AML-193 (cell line): ENCODE measurements at places on chromosomes 12 and 14.

- DNase-seq, result no peak
Measured at GRCh38 chr12:42584651-42585111, 4.9 kb downstream of the PRICKLE1 start.

DNA sequence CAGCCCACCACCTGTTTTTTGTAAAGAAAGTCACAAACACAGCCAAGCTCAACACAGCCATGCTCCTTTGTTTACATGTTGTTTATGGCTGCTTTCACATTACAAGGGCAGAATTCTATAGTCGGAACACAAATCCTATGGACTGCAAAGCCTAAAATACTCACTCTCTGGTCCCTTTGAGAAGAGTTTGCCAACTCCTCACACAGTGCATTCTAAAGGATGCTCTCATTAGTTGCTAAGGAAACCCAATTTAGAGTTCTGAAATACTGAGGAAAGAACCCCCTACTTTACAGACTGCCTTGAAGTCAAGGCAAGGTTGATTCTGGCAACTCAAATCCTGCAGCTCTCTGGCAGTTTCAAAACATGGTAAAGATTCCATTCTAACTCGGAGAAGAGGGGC lies 38.3 kb downstream of the DCP1B start:
- no peak for DNase-seq

DNA sequence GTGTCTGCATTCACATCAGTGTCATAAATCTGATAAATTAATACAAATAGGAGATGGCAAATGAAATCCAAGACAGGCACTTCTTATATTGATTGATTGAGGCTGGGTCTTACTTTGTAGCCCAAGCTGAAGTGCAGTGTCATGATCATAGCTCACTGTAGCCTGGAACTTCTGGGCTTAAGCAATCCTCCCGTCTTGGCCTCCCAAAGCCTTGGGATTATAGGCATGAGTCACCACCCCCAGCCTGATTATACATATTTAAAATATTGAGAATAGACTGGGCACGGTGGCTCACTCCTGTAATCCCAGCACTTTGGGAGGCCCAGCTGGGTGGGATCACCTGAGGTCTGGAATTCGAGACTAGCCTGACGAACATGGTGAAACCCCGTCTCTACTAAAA lies 51.3 kb downstream of the MARK3 start:
- no peak for DNase-seq

GRCh38 chr14:58923751-58924405 lies 264.6 kb upstream of the DAAM1 start:
- DNase-seq, result no peak

GRCh38 chr12:68508576-68508975 lies 102.1 kb upstream of the RAP1B start:
- no peak for DNase-seq

DNA sequence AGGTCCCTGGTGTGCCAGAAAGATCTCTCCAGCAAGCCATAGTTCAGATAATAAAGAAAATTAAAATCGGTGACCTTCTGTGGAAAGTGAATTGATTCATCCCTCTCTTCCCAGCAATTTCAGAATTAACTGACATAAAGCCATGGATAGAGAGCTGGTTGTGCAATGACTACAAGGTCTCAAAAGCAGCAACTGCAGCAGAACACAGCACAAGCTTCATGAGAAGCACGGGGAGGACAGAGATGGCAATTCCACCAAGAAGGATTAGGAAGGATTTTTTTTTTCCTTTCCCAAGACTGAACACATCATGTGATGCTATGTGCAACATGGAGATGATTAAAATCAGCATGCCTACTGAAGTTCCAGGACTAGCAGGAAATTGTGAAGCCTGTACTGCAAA lies 154.9 kb upstream of the PLEKHG7 start:
- no peak for DNase-seq

DNA sequence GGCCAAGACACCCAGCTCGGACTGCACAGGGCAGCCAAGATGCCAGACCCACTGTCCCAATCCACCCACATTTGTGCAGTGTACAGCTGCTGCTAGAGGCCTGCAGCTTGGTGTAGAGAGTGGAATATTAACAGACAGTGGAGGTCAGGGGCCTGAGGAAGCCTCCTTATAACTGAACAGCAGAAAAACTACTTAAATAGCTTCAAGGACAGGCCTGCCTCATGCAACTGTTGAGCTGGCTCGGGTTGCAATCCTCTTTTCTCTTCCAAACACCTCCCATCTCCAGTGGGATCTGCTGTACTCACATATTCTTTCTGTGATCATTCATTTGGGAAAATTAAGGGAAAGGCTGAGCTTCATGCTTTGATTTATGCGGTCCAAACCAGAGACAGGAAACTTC lies 1043.2 kb upstream of the TMEM132C start:
- no peak for DNase-seq

- DNase-seq, result no peak
Measured at GRCh38 chr14:24876996-24877395, 173.0 kb downstream of the STXBP6 start.

GRCh38 chr14:57495416-57495815 lies 1.8 kb upstream of the CCDC198 start:
- DNase-seq, result no peak

GRCh38 chr14:55123852-55124639 lies 5.0 kb upstream of the LGALS3 start:
- no peak for DNase-seq

DNA sequence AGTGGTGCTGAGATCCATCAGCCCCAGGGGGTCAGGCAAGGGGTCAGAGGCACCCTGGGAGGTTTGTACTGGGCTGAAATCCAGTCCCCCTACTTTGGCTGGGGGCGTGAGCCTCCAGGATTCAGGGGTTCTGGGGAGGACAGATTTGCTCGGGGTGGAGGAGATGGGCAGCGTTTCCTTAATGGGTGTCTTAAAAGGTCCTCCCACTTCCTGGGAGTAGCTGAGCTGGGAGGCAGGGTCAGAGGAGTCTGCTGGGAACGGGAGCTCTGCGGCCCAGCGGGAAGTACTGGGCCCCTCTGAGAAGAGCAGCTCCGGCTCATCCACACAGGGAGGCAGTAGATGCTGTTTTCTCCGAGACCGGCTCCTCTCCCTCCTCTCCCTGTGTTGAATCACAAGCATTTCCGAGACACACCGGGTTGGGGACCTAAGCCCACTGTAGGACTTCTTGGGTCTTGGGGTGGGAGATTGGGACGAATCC lies 2.1 kb upstream of the TEX52 start:
- no peak for DNase-seq
